ENCODE measurements at places on chromosomes 11 and 22. TPM values are rescaled to one million over a fixed set of nuclear protein-coding genes. Genes with fewer than 3 reads are reported as not detected.

TSSK2 gene
- total RNA-seq = not detected

YPEL1 gene
- 2.3 TPM for total RNA-seq

EPS8L2 gene
- total RNA-seq = 24.1 TPM

LRRN4CL gene
- 31.5 TPM for total RNA-seq

PRSS23 gene
- total RNA-seq = 194 TPM

P2RY6 gene
- total RNA-seq = 0.26 TPM

DDTL gene
- 2.1 TPM for total RNA-seq

IGLL1 gene
- total RNA-seq = not detected

LDHAL6A gene
- total RNA-seq = not detected

OR8G1 gene
- not detected for total RNA-seq

PGA4 gene
- 2.3 TPM for total RNA-seq

NXPE4 gene
- not detected for total RNA-seq

FGF3 gene
- not detected for total RNA-seq

NCAPH2 gene
- 18.3 TPM for total RNA-seq

AP1B1 gene
- 44.1 TPM for total RNA-seq

SYT8 gene
- not detected for total RNA-seq

GTPBP1 gene
- total RNA-seq = 23.1 TPM

SLC22A8 gene
- total RNA-seq = not detected

BTG4 gene
- total RNA-seq = 0.33 TPM

CLMP gene
- total RNA-seq = 84.5 TPM

AGBL2 gene
- 2.1 TPM for total RNA-seq

USP28 gene
- total RNA-seq = 38.0 TPM

OR10A2 gene
- total RNA-seq = not detected

ALX4 gene
- not detected for total RNA-seq

WNT11 gene
- 0.51 TPM for total RNA-seq

HPX gene
- total RNA-seq = 0.83 TPM

MS4A6A gene
- not detected for total RNA-seq

CRYBA4 gene
- not detected for total RNA-seq

HTR3A gene
- not detected for total RNA-seq

AQP11 gene
- total RNA-seq = 11.2 TPM

GALNT18 gene
- total RNA-seq = 9.5 TPM

SPECC1L gene
- 46.2 TPM for total RNA-seq

KCNE3 gene
- total RNA-seq = 10.8 TPM

C11orf21 gene
- not detected for total RNA-seq

Measured in fibroblast of lung (primary cell).